ENCODE measurements at places on chromosomes 3 and 15. TPM values are rescaled to one million over a fixed set of nuclear protein-coding genes. Genes with fewer than 3 reads are reported as not detected.

The AQP9 gene
- total RNA-seq: not detected

DNA sequence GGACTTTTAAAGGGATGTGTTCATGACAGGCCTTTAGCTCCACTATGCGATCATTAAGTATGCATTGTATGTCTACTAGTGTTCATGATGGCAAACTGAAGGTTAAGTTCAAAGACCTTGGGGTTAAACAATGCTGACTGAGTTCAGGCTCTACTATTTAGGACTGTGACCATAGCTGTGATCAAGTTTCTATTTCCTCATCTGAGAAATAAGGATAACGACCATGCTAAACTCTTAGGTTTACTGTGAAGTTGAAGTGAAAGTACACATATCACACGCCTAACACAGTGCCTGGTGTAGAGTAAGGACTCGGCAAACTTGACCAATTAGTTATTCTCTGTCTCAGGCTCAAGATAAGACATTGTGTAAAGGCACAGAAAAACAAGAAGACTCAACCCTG lies 243.2 kb downstream of the MBNL1 start:
- no peak for DNase-seq

GRCh38 chr3:171396048-171396447 lies 64.2 kb downstream of the TNIK start:
- DNase-seq: no peak

The DPPA2 gene
- 1.2 TPM for total RNA-seq

GRCh38 chr15:29018120-29018805 lies 132.5 kb downstream of the APBA2 start:
- DNase-seq: no peak

All from neural progenitor cell (in vitro differentiated cells).